ENCODE measurements at places on chromosomes 5 and 9.

- no peak for DNase-seq
Observed at GRCh38 chr5:171269717-171270116, 39.3 kb upstream of the TLX3 start.

DNA sequence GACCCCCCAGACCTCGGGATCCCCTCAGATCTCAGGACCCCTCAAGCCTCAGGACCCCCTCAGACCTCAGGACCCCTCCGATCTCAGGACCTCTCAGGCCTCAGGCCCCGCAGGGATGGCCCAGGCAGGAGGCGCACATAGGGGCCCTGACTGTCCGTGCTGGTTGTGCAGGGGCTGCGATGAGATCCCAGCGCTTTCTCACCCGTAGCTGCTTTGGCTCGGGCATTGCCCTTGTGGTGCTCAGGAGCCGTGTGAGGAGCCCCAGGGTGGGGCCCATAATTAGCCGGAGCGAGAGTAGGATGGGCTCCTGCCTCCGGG, 680 bp upstream of the LPCAT1 start:
- no peak for DNase-seq

- DNase-seq = no peak
Observed at GRCh38 chr5:151295138-151295537, 8.4 kb downstream of the SLC36A3 start.

DNA sequence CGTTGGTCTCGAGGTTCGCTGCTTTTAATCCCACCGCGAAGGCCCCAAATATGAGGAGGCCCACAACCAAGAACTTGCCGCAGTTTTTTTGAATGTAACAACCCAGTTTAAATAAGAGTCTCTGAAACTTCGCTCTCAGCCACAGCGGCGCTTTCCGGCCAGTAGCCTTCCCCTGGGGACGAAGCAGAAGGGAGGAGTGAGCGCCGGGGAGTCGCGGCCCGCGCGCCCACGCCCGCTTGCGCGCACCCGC, 10.4 kb downstream of the PTCH1 start:
- no peak for DNase-seq

DNA sequence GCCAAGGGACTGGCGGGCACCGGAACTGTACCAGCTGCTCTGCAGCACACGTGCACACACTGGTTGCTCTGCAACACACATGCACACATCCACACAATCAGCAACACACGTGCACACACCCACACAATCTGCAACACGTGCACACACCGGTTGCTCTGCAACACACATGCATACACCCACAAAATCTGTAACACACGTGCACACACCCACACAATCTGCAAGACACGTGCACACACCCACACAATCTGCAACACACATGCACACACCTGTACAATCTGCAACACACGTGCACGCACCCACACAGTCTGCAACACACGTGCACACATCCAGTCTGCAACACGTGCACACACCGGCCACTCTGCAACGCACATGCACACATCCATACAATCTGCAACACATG, 17.9 kb downstream of the PLEKHG4B start:
- DNase-seq = no peak

DNA sequence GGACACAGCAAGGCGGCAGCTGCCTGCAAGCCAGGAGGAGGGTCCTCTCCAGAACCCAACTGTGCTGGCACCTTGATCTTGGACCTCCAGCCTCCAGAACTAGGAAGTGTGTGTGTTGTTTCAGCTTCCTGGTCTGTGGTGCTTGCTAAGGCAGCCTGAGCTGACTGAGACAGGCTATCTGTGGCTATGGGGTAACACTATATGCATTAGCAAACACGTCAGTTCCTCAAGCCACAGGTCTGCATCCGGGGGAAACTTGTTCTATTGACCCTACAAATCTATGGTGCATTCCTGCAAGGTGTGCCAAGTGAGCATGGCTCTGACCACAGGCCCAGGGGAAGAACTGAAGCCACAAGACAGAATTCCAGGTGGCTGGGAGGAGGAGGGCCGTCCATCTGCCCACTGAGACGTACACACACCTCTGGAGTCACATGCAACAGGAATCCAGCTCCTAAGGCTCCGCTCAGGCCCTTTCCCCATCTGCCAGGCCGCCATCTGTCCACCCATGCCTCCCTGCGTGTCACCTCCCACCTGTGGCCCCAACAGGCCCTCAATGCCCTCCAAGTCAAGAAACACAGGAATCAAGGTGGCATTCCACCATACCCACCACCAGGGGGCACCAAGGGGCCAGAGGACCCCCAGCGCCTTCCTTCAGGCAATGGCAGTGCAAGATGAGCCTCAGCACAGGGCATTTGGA, 174.9 kb downstream of the ROR2 start:
- peak; percentile 34 for DNase-seq

DNA sequence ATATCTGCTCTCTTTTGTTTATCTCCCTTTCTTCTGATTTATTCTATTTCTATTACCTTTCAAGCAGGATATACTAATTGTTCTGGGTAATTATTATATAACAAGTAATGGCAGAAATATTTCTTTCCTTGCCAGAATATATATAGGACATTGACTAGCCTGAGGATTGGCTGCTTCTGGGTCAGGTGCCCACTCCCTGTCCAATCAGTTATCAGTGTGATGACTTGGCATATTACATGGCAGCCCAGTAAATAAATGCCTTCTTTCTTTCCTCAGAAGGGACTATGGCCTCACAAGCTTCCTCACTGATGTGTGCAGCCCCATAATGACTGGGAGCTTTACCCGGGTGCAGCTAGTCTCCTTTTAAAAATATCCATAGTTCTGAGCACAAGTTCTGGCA, 301.1 kb downstream of the EFNA5 start:
- no peak for DNase-seq

GRCh38 chr5:170722316-170722715, 61.2 kb upstream of the GABRP start:
- no peak for DNase-seq

- no peak for DNase-seq
Observed at GRCh38 chr5:122007546-122007945, 45.8 kb downstream of the SRFBP1 start.

- no peak for DNase-seq
Observed at GRCh38 chr5:97022898-97023297, 87.0 kb downstream of the LNPEP start.

DNA sequence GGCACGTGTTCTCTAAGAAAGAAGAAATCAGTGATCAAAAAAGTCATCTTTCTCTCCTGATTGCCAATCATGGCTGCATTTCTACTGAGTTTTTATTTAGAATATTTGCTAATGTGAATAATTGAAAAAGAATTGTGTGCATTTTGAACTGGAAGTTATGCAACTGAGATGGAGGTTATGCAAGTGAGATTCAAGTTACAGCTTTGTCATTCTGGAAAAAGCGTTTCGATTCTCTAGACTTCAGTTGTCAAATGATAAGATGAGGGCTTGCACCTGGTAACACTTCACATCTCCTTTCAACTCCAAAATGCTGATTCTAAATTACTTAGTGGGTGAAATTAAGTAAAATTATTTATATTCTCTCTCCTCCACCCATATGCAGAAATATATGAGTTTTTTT, 36.4 kb downstream of the C6 start:
- no peak for DNase-seq

DNA sequence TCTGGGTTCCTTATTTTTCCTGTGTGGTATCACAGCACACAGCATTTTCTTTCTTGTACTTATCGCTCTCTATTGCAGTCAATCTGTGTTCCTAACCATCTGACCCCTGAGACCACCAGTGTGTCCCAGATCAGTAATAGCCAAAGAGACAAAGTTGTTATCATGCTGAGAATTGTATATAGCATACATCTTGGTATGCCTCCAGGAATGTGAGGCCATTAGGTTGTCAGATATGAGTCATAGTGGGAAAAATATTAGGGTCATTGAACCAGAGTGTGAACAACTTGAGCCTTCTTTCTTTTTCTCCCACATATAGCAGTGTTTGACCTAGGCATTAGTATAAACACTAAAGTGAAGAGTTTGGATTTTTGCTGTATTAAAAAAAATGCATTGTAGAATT, 106.3 kb downstream of the NDUFAF2 start:
- DNase-seq = no peak

DNA sequence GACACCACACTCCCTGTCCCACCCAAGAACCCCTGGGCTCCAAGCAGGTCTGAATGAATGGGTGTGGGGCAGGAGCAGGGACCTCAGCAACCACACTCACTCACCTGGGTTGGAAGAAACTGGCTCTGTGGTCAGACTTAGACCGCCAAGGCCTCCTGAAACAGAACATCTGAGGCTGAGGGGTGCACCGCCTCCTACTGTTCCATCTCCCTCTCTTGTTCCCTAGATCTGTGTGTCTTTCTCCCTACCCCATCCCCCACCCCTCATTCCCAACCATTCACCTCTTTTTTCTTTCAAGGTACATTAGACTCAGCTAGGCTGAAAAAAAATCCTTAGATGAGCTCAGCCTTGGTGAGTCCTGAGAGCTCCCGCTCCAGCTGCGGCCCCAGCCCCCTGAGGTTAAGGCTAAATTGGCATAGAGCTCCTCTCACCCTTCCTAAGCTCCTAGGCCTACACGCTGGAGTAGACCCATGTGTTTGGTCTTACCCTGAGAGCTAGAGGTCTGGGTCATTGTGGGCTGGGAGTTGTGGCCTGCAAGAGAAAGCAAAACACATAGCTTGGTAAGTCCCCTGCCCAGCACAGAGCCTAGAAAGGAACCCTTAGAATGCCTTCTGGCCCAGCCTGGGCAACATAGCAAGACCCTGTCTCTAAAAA, 4.8 kb downstream of the ECSCR start:
- no peak for DNase-seq

DNA sequence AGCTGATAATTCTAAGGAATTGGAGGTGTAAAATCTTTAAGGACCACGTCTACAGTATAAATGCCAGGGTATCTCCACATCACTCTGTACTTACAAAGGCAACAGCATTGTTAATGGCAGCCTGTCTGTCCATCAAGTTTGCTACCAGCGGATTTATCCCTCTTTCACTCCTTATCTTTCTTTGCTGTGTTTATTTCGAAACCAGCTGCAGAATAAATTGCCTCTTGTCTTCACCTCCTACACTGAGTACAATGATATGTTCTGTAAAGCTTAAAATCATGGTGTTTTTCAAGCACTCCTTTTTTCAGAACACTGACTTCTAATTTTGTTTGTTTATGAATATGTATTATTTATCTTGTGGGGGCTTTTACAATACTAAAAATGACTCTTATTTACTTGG, 1088.1 kb downstream of the NR2F1-AS1 start:
- peak; percentile 7 for DNase-seq

DNA sequence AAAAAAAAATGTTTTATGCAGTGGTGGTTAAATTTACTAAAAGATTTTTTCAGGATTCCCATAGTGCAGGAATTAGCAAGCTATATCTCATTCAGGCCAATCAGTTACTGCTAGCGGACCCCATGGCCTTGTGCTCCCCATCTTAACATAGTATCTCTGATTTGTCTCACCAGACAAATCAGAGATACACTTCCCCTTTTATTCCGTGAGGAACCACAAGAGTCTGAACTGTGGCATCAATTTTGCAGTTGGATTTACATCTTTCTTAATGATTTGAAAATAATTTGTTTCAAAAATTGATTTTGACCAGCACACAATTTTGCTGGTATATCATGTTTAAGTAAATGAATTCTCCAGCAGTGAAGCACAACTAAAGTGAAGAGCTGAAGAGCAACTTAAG, 17.9 kb downstream of the ITGA1 start:
- no peak for DNase-seq

- no peak for DNase-seq
Observed at GRCh38 chr9:68709291-68710110, 4.5 kb downstream of the PIP5K1B start.

DNA sequence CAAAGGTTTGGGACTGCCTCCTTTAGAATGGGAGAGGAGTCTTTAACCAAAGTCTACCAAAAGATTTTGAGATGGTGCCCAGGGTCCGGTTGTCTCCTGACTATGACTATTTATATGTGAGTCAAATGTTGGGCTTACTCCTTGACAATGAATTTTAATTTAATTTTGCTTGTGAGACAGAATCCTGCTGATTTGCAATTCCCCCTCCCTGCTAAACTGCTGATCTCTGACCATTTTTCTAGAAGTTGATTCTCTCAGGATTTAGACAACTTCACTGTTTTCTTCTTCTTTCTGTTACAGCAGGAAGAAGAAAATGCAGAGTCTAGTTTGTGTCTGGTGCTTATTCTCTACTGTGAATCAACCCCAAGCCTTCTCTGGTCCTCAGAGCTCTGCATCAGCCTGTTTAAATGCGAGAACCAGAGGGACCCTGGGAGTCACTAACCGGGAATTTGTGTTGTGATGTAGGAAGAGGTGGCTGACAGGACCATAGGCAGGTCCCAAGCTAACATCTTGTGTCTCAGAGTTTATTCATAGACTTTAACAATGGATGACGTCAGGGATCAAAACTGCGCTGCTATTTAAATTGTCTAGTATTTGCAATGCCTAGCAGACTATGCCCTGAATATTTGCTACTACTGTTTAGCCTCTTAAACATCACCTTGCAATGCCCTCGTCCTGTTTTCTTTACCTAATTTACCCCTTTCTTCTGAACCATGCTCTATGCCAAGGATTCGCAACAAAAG, 124.0 kb upstream of the TAF11L2 start:
- DNase-seq = no peak

GRCh38 chr5:102722931-102723330, 32.2 kb upstream of the PAM start:
- DNase-seq = no peak

DNA sequence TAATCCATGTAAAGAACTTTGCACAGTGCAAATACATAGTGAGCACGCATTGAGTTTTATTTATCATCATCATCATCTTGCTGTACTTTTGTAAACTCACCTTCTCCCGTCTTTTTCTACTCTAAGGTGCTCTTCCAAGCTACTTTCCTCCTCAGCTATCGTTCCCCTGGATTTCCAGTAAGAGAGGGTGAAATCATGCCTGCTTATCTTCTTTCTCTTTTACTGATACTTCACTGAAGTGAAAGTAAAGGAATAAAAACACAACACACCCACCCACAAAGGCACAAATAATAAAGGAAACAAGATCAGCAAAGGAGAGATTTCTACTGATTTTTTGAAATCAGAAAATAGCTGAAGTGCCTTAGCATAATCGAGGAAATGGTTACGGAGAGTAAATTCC, 509.9 kb downstream of the RAB3C start:
- no peak for DNase-seq

DNA sequence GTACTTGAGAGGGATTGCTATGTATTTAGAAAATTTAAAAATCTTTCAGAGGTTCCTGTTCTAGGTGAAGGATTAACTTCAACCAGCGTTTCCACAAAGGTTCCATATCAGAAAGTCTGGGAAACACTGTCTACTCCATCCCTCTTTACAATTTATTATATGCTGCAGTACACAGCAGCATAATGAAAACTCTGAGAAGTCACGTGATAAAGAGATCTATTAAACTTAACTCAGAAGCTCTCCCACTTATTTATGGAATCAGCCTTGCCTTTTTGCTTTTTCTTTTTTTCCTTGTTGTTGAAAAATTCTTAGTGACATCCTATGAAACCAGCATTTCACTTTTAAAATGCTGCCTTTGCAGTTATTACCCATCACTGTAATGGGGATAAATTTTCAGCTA, 186.2 kb downstream of the ACER2 start:
- DNase-seq = no peak

GRCh38 chr5:40619421-40619820, 60.3 kb upstream of the PTGER4 start:
- DNase-seq = no peak
